ENCODE measurements at places on chromosomes 3 and 15.

GRCh38 chr15:47505712-47506328 is 211.5 kb upstream of the SEMA6D start:
- no peak for DNase-seq

DNA sequence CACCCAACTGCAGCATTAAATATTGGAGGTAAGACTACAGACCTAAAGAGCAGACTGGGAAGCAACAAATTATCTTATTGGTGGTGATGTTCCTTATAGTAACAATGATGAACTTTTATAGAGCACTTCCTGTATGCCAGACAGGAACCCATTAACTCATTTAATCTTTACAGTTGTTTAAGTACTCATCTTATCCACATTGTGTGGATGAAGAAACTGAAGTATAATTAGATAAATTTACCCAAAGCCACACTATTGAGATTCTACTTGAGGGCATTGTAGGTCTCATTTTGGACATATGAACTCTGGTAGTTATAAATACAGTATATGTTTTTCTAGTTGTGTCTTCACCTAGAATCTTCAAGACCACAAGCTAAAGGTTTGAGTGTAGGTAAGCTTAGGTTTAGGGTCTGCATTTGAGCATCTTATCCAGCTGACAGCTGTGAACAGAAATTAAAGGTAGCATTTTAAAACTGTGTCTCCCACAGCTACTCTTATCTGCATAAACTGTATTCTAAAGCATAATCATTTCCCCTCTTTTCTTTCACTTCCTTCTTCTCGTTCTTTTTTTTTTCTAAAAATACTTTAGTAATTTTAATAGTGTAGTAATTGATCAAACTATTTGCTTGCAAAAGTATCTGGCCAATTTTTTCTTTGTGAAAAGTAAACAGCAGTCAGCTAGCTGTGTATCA is 138.2 kb downstream of the UBE2E2 start:
- DNase-seq, result no peak

GRCh38 chr3:116051586-116051985 is 393.7 kb downstream of the LSAMP start:
- no peak for DNase-seq

GRCh38 chr3:133899311-133899710 is 3.6 kb upstream of the RAB6B start:
- DNase-seq, result no peak

GRCh38 chr3:188468662-188469061 is 314.7 kb downstream of the LPP start:
- no peak for DNase-seq

DNA sequence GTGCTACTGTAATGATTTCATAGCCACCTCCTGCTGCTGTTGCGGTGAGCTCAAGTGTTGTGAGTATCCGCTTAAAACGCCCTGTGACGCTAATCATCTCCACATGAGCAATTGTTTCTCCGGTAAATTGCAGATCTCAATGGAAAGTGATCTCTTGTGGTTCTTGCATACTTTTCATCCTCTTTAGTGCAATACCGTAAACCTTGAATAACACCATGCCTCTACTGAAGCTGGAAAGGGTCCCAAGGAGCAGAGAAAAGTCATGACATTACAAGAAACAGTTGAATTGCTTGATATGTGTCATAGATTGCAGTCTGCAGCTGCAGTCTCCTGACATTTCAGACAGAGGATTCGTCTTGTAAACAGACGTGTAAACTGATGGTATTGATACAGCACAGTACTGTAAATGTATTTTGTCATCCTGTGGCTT is 6.0 kb upstream of the CEMIP start:
- DNase-seq, result no peak

Data from GM19239 (cell line).